ENCODE measurements at places on chromosomes 6 and 20. TPM values are rescaled to one million over a fixed set of nuclear protein-coding genes. Genes with fewer than 3 reads are reported as not detected.

DNA sequence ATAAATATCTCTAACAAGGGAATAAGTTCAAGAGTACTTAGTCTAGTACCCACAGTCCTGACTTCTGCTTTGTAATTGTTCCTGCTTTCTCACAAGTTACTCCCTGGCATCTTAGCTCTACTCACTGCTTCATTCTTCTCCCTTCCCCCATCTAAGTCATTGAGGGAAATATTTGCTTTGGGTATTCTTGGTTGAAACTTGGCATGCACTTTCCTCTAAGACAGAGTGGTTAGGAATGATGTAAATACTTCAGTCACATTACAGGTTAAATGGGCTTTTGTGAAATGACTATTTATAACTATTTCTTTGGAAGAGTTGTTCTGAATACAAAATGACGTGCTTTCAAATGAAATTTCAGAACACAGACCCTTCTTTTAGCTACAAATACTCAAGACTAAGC lies 67.7 kb upstream of the PLEKHG1 start:
- no peak for DNase-seq

- no peak for DNase-seq
Observed at GRCh38 chr6:150417899-150418826, 49.4 kb downstream of the IYD start.

LHFPL5 gene
- total RNA-seq = not detected

PPP1R16B gene
- total RNA-seq = 16.3 TPM

DNA sequence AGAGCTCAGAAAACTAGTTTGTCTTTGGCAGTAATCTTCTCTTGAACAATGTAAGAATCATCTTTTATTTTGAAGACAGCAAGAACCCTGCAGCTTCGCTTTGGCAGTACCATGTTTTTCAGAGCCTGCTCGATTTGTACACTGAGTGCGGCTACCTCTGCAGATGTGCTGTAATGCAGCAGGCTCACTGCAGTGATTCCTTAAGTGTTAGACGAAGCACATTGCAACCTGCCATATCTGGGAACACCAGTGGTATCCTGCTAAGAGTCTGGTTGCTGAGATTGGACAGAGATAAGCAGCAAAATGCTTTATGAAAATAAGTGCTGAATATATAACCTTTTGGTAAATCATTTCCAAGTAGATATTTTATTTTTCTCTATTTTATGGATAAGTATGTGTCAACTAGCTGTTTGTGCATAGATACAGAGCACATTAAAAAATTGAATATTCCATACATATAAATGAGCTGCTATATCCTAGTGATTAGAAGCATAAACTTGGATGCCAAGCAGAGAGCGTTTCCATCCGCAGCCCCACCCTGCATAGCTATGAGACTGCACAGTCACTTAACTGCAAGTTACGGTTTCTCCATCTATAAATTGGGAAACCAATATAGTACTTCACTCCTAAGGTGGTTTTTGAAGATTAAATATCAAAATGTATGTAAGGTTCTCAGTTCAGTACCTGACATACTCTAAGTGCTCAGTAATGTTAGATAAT lies 328.3 kb downstream of the FARS2 start:
- no peak for DNase-seq

- DNase-seq = no peak
Observed at GRCh38 chr6:22145823-22146677, 150.8 kb downstream of the PRL start.

DNA sequence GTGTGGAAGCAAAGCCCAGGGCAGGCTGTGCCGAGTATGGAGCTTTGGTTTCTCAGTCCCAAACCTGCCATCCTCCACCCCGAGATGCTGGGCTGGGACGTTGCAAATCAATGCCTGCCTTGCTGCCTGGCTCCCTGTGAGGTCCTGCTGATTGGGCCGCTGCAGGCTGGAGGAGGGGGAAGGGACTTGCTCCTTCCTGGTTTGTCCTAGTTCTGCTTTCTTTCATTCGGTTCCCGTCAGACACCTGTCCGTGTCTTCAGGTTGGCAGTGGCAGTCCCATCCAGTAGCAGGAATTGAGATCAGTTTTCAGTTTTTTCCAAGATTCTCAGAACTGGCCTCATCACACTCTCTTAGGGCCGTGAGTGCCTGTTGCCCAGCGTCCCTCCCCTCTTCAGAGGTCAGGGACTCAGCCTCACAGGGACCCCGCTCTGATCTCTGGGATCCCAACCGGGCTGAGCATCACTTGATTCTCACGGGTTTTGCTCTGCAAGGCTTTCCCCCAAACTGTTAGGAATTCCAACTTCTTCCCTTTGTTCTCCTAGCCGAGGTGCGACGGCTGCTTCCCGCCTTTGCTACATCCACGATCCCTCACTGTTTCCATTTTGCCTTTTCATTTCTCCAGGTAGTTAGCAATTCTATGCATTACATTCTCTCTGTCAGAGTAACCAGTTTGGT lies 24.2 kb upstream of the TAGAP start:
- DNase-seq = no peak

- DNase-seq = no peak
Observed at GRCh38 chr6:54646951-54647664, 199.5 kb upstream of the FAM83B start.

NECAB3 gene
- total RNA-seq = 29.8 TPM

TCF15 gene
- 13.2 TPM for total RNA-seq
